Fibroblast of lung (primary cell): ENCODE measurements at places on chromosomes 2 and 18.
A peak's percentile ranks its signal among the peaks of the same experiment; 100 is the strongest.

DNA sequence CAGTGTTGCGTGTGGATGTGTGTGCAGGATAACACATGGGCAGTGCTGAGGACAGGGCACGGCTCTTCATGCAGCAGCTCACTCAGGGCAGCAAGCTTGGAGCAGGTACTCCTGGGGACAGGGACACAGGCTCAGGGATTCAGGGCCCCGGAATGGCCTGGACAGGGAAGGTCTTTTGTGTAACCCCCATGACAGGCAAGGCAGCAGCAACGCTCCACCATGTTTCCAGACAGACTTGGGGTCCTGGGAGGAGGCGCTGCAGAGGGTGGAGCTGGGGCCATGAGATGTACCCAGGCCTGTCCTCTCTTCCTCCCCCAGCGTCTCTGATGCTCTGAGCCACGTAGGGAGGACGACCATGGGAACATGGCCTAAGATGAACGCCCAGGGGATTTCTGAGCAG, 58.3 kb downstream of the ADNP2 start:
- no peak for DNase-seq
- no peak overlapping the region for H3K4me3 ChIP-seq
- no peaks in the 10 kb centered on the region for H3K4me1 ChIP-seq
- no peaks in the 10 kb centered on the region for H3K36me3 ChIP-seq
- H3K27ac ChIP-seq = no peak overlapping the region

DNA sequence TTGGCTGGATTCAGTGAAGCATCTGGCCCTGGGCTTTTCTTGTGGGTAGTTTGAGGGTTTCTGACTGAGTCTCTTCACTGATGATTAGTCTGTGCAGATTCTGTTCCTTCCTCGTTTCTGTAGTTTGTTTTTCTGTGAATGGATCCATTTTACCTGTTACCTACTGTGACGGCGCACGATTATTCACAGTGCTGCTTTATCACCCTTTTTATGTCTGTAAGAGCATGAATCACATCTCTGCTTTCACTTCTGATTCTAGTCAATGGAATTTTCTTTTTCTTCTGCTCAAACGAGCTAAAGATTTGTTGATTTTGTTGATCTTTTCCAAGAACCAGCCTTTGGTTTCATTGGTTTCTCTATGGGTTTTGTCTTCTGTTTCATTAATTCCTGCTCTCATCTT, 60.8 kb downstream of the SLC66A2 start:
- no peak overlapping the region for H3K27ac ChIP-seq
- no peak for DNase-seq
- no peak overlapping the region for H3K4me3 ChIP-seq
- H3K27me3 ChIP-seq = no peaks in the 10 kb centered on the region
- H3K4me1 ChIP-seq = no peaks in the 10 kb centered on the region

DNA sequence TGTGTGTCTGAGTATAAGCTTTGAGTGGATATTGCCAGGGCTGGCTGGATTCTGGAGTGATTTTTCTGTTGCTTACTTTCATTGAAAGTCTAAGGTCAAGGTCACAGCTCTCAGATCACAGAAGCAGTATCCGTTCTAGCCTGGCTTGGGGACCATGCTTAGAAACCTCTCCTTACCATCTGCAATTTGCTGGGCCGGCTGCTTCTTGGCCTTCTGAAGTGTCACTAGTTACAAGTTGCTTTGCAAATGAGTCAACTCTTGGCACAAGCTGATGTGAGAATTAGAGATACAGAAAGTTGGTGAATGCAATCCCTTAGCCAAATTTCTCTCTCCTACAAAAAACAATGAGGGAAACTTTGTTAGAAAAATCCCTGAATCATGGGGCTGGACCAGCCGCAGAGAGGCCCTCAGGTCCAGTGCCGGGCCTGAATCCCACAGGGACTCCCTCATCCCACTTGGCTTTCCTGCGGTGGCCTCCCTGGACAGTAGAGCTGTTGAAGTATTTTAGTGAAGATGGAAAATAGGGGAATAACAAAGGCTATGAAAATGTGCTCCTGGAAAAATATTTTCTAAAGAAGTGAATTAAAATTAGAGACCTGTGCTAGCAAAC, 92.7 kb upstream of the CNGA3 start:
- H3K4me1 ChIP-seq = no peaks in the 10 kb centered on the region
- H3K27ac ChIP-seq = no peak overlapping the region
- H3K36me3 ChIP-seq = no peaks in the 10 kb centered on the region
- no peaks in the 10 kb centered on the region for H3K27me3 ChIP-seq

DNA sequence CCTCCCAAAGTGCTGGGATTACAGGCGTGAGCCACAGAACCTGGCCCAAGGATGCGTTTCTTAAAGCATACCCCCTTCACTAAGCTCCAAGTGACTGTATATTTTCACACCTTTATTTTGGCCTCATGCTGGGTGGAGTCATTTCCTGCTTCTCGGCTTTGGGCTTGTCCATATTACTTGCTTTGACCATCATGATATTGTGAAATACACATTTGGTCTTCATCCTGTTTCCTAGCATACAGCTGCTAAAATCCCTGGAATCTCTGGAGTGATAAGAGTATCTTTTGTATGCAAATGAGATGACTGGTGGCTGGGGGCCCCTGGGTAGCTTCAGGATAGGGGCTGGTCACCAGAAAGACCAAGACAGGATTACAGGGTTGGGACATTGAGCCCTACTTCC, 17.6 kb upstream of the COLEC12 start:
- no peak overlapping the region for H3K4me3 ChIP-seq
- H3K27ac ChIP-seq = no peak overlapping the region
- no peaks in the 10 kb centered on the region for H3K4me1 ChIP-seq
- no peaks in the 10 kb centered on the region for H3K36me3 ChIP-seq
- no peak for DNase-seq

GRCh38 chr18:13471971-13472628, 253.5 kb downstream of the LDLRAD4 start:
- no peaks in the 10 kb centered on the region for H3K36me3 ChIP-seq
- no peak overlapping the region for H3K4me3 ChIP-seq
- H3K27ac ChIP-seq = no peak overlapping the region
- H3K4me1 ChIP-seq = no peaks in the 10 kb centered on the region
- no peaks in the 10 kb centered on the region for H3K27me3 ChIP-seq

- no peaks in the 10 kb centered on the region for H3K27me3 ChIP-seq
- H3K4me3 ChIP-seq = no peak overlapping the region
- peak overlapping the region; percentile 85 for H3K27ac ChIP-seq
- DNase-seq = no peak
- H3K36me3 ChIP-seq = no peaks in the 10 kb centered on the region
Observed at GRCh38 chr2:177243476-177243875, 21.1 kb downstream of the NFE2L2 start.

DNA sequence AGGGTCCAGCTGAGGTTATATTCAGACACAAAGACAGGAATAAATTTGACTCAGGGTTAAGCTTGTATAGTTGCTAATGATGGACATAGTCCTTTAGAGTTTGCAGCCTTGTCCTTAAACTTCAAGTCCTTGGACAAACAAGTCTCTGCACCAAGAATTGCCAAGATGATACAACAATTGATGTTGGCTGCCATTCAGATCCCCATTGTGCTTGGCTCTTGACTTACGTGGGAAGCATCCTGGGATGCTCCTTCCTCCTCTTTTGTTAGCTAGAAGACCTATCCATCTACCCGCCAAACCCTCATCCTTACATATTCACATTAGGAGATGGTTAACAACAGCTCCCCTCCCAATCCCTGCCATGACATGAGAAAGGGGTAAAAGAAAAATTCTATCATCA, 115.6 kb downstream of the RDH14 start:
- no peak for DNase-seq
- no peak overlapping the region for H3K27ac ChIP-seq
- H3K4me3 ChIP-seq = no peak overlapping the region
- H3K27me3 ChIP-seq = no peaks in the 10 kb centered on the region

GRCh38 chr2:219798430-219798829, 171.0 kb downstream of the SLC4A3 start:
- no peak overlapping the region for H3K4me3 ChIP-seq
- no peak for DNase-seq
- no peaks in the 10 kb centered on the region for H3K27me3 ChIP-seq
- H3K36me3 ChIP-seq = no peaks in the 10 kb centered on the region
- no peak overlapping the region for H3K27ac ChIP-seq

- no peak overlapping the region for H3K4me3 ChIP-seq
- H3K27me3 ChIP-seq = peaks cover 22% of the 10 kb centered on the region
- DNase-seq = no peak
- no peaks in the 10 kb centered on the region for H3K4me1 ChIP-seq
Observed at GRCh38 chr2:26588576-26588975, 52.6 kb downstream of the CIB4 start.

GRCh38 chr2:3779496-3780049, 76.2 kb downstream of the DCDC2C start:
- H3K27me3 ChIP-seq = no peaks in the 10 kb centered on the region
- H3K4me1 ChIP-seq = no peaks in the 10 kb centered on the region
- DNase-seq = no peak

DNA sequence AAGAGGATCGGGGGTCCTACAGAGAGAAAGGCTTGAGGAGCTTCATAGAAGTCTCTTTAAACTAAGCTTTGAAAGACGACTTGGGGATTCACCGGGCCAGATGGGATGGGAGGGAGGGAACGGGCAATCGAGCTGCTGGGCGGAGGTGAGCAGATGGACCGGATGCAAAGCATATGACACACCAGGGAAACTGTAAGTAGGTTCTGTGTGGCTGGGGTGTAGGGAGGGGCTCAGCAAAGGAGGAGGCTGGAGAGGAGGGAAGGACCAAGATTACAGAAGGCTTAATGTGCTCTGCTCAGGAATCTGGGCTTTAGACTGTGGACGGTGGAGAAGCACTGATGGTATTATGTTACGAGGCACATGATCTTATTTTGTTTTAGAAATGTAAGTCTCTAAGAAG, 131.5 kb downstream of the MAIP1 start:
- H3K27me3 ChIP-seq = peaks cover 7% of the 10 kb centered on the region
- no peak for DNase-seq
- no peak overlapping the region for H3K4me3 ChIP-seq
- no peaks in the 10 kb centered on the region for H3K4me1 ChIP-seq

DNA sequence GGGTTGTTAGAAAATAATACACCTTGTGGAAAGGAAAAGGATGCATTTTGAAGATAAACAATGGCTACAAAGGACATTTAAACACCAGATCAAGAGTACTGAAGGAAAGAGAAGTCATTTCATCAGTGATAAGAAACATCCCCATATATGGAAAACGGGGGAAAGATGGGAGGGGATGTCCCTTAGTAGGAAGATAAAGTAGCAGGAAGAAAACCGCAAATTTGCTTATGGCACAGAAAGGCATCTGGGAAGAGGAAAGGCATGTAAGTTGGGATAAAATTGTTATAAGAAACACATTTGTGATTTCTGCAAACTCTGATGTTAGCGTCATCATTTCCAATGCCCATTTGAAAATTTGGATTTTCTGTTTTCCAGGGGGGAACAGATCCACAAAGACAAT, 10.5 kb upstream of the LYPD1 start:
- H3K27ac ChIP-seq = no peak overlapping the region
- no peaks in the 10 kb centered on the region for H3K27me3 ChIP-seq
- DNase-seq = no peak
- H3K4me1 ChIP-seq = no peaks in the 10 kb centered on the region
- no peaks in the 10 kb centered on the region for H3K36me3 ChIP-seq
